ENCODE measurements at places on chromosomes 6 and 20.

DNA sequence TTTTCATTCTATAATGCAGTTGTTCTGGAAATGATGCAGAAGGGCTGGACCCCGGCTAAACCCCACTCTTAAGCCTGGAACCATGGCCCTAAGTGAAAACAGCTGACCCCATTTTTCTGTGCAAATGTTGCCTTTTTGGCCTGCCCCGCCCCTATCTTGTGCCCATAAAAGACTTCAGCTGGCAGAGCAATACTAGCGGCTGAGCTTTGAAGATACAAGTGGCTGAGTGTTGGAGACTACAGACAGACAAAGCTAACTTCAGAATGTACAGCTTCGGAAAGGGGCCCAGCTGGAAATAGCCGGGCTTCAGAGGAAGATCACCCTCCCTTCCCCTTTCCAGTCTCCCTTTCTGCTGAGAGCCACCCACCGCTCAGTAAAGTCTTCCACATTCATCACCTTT is 258.6 kb upstream of the SPTLC3 start:
- DNase-seq: no peak

- no peak for DNase-seq
Observed at GRCh38 chr20:21229163-21229562, 74.0 kb upstream of the XRN2 start.

- DNase-seq: no peak
Observed at GRCh38 chr6:139231206-139231605, 60.6 kb downstream of the TXLNB start.

DNA sequence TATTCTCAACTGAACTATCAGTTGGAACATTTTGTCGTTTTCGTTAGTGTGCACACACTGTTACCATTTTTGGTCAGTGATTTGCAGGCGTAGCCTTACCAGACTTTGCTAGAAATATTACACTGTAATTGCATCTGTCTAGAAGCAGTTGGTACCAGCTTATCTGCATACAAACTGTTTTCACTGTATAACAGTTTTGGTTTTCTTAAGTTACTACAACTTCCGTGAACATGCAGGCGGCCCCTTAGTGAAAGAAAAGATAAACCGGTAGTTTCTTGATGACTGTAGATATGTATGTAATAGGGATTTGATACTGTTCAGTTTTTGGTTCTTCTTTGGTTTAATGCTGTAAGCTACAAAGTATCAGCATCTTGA is 1.3 kb downstream of the DSTN start:
- no peak for DNase-seq

- no peak for DNase-seq
Observed at GRCh38 chr6:30798494-30798893, 54.1 kb upstream of the IER3 start.

DNA sequence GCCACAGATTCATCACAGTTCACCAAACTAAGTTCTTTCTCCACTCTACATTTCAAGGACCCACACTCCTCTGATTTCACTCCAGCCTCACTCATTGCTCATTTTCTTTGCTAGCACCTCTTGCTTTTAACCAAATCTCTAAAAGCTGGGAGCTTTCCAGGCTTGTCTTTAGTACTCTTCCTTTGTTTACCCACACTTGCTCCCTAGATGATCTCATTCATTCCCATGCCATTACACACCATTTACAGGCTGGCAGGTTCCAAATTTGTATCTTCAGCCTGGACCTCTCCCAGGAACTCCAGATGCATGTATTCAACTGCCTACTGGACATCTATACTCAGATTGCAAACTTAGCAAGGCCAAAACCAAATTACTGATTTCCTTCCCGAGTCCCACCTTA is 5.3 kb upstream of the GUCA1B start:
- no peak for DNase-seq
